ENCODE measurements at places on chromosomes 11 and 22.
A peak's percentile ranks its signal among the peaks of the same experiment; 100 is the strongest.

GRCh38 chr11:77046060-77046501 lies 11.9 kb downstream of the B3GNT6 start:
- DNase-seq, result peak; percentile 37

DNA sequence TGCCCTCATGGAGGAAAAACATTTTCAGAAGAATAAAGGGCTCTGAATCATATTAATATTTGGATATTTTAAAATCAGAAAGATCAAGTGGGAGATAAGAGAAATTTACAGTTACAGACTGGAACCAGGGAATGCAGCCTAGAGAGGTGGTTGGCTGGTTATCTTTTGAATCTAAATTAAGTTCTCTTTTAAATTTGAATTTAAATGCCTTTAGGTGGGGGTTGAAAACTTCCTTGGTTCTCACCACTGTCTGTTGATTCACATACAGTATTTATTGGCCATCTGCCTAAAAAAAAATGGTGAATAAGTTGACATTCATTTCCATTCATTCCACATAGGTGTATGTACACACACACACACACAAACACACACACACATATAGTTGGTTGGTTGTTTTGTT lies 35.7 kb upstream of the PTPRJ start:
- DNase-seq, result no peak

- no peak for DNase-seq
Observed at GRCh38 chr11:34394771-34395300, 37.0 kb upstream of the ABTB2 start.

DNA sequence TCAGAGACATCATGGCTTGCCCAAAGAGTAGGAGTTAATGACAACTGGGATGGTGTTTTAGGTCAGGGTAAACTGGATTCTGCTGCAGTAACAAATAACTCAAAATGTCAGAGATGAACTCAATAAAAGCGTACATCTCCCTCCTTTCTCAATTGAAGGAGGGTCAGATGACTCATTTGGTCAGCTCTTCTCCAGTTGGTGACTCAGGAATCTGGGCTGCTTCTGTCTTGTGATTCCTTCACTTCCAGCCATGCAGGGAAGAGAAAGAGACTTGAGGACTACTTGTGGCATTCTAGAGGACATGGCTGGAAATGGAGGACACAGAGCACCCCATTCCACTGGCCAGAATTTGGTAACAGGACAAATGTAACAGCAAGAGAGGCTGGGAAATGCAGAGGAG lies 3.2 kb upstream of the SYT13 start:
- no peak for DNase-seq

DNA sequence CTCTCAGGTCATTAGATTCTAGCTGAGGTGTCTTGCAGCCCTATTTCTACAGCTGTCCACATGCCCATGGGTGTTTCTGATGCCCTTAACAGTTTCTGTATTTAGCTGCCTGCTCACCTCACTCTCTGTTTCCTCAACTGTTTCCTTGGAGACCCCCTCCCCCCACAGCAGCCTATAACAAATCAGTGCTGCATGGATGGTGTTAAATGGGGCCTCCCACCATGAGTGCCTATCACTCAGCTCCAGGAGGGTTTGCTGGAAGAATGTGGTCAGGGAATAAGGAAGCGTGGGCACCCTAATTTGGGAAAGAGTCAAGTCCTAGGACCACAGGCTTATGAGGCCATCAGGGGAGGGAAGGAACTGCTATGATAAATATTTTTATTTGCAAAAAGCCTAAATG lies 8.6 kb downstream of the KLHL35 start:
- DNase-seq, result no peak

- peak; percentile 79 for DNase-seq
Observed at GRCh38 chr11:62612366-62613290, at the start of the genes EML3 and ROM1. Gene EML3, minus strand, starts transcription at chr11:62612775. Its CDS starts 318 bp downstream, at chr11:62612457. Gene ROM1, plus strand, starts transcription at chr11:62613257. Its CDS starts 25 bp downstream, at chr11:62613282.

DNA sequence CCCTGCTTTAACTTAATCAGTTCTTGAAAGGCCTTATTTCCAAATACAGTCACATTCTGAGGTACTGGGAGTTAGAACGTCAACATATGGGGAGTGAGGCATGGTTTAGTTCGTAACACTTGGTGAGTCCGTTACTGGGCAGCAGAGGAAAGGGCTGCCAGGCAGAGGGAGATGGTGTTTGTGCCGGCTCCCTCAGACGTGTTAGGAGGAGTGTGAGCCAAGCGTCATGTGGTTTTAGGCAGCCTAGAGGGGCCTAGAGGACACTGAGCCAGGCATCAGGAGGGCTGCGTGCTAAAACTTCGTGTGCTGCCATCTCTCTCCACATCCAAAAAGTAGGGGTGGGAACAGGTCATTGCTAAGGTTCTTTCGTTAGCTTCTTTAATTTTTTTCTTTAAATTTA lies 10.2 kb downstream of the BCR start:
- no peak for DNase-seq

DNA sequence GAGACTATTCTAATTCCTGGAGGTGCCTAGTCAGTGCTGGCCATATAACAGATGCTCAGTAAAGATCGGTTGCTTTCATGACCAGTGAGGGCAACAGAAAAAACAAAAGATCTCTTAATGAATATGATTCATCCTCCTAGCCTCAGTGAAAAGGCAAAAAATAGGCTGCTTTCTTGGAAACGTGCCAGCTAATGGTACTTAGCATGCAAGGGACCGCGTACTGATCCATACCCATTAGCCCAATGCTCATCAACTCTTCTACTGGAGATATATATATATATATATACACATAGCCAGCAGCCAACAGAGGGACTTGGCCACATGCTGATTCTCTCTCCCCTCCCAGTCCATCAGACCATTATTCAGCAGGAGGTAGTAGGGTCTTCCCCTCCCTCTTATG lies 320.4 kb downstream of the KIRREL3 start:
- DNase-seq, result no peak

GRCh38 chr11:8834379-8834778 lies 76.6 kb upstream of the AKIP1 start:
- no peak for DNase-seq

- DNase-seq, result no peak
Observed at GRCh38 chr11:93432247-93432646, 101.7 kb downstream of the DEUP1 start.

DNA sequence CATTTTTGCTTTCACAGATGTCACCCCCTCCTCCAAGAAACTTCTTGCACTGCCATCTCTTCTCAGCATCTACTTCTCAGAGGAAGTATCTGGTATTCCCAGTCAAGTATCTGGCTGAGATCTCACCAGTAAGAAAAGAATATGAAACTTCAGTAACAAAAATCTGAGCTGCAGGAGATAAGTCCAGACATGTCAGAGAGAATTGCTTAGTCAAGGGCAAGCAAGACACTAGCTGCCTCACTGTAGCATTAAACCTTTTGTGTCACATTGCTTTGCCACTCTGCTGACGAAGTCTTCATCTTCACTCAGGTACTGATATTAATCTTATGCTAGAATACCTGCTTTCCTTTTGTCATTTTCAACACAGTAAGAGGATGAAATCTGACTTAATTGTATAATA lies 70.6 kb upstream of the ZC3H12C start:
- no peak for DNase-seq

DNA sequence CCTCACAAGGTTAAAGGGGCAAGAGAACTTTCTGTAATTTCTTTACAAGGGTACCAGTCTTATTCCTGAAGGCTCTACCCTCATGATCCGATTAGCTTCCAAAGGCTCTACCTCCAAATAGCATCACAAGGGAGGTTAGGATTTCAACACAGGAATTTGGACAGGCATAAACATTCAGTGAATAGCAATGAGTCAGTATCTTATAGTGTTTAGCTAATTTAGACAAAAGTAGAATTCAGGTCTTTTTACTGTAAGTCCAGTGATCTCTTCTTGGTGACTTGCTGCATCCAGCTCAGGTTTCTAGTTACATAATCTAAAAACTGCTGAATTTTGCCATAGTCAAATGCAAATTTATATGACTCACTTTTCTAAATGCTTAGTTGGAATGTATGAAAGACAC lies 1995.6 kb upstream of the RAG2 start:
- DNase-seq, result no peak

GRCh38 chr11:134008634-134009071 lies 51.9 kb upstream of the IGSF9B start:
- DNase-seq, result no peak

DNA sequence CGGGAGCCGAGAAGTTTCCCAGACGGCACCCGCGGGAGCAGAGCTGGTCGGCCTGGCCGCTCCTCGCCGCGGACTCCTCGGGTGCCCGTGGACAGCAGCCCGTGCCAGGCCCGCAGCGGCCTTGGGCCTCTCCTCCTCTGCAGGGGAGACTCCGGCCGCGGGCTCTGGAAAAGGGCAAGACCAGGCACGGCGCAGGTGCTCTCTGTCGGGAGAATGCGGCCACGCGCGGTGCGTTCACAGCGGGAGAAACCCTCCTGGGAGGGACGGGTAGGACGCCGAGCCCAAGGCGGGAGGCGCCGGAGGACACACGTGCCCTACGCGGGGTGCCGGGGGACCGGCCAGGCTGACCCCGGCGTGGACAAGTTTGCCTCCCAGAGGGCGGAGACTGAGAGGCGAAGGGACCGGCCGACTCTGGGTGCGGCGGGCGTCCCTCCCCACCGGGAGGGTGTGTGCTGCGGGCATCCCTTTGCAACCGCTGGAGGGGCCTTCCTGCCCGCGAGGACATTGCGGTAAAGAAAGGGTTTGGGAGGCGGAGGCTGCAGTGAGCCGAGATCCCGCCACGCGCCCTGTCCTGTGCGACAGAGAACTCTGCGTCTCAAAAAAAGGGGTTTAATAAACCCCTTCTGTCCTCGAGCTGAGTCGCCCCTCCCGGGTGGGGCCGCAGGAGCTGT lies 2.3 kb downstream of the IFITM1 start:
- DNase-seq, result no peak

DNA sequence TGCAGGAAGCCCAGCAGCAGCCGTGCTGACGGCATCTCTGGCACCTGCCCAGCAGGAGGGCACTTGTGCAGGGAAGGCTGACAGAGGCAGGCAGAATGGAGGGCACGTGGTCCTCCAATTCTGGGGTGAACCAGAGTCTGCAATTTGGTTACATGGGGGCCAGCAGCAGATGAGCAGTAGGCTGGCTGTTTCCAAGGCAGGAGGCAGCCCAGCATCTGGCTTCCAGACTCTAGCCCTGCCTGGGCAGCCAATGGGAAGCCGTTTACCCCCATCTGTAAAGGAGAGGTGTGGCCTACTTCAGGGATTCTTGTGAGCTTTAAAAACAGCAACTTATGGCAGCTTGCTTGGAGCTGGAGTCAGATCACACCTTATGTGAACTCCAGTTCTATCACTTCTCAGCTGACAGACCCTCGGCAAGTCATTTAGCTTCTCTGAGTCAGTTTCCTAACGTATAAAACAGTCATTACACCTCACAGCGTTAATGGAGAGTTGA lies 27.9 kb upstream of the RASL10A start:
- no peak for DNase-seq

GRCh38 chr11:89458716-89459115 lies 32.5 kb downstream of the NOX4 start:
- no peak for DNase-seq

DNA sequence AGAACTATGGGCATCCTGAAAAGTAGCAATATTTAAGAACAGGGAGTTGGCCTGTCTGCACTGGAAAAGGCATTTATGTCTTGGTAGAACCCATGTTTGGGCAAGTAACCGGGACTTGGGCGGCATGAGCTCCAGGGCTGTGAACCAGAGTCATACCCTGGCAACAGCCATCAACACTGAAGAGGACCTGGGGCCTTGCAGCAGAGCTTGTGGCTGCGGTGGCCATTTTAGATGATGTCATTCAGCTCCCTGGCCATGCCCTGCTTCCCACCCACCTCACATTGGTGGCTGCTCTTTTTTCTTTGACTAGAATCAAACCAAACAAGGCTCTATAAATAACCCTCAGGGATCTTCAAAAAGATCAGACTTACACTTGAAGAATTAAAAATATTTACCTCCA lies 26.6 kb downstream of the EHF start:
- no peak for DNase-seq

- no peak for DNase-seq
Observed at GRCh38 chr11:14417617-14418374, 58.8 kb upstream of the RRAS2 start.

DNA sequence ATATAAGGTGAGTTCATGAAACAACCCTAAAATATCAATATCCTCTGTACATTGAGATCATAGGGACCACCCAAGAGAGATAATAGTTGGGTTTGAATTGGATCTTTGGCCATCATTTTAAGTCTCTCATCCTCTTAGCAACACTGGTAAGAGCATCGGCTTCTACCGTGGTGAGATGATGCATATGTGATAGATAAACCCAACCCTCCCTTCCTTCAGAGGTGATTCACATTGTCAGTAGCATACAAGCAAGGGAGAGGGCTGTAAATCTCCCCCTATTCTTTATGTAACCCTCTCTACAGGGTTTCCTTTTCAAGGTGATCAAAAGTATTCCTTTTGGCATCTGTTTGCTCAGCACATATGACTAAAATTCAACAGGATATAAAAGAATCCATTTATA lies 102.4 kb upstream of the MTMR2 start:
- no peak for DNase-seq

DNA sequence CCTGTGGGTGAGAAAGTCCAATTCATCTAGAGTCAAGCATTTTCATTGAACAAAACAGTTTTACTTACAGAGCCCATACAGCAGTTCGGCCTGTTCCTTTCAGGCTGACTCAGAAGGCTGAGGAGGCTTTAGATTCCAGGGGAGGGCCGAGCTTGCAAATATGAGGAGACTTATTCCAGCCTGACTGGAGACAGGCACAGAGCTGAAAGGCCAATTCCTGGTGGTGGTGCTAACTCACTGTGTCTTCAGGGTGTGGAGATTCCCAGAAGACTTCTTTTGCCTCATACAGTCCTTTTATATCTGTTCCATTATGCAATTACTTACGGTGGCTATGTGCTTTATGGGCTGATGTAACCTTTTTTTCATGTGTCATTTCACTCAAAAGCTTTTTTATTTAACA lies at the start of gene OR51E2:
OR51E2 (minus strand) TSS at position 269 of the 400 bp plus-strand sequence. CDS start 15,142 bp downstream, outside the sequence.
- DNase-seq, result no peak

GRCh38 chr11:2870460-2870859 lies 15.1 kb downstream of the CDKN1C start:
- DNase-seq, result no peak

DNA sequence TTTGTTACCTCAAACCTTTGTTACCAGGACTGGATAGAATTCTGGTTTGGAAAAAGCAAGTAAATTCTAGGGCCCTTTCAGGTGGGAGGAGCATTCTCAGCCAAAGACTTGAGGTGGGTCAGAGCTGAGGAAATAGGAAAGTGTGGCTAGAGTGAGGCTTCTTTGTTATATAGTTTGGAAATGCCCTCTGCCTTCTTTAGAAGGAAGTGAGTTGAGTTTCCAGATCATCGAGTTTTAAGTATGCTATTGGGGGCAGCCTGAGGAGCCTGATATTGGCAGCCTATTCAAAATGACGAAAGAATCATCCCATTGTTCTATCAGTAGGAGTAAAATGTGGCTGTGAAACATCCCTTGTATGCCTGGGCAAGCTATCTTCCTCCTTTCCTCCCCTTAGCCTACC lies 134.1 kb downstream of the ARHGAP42 start:
- DNase-seq, result no peak

DNA sequence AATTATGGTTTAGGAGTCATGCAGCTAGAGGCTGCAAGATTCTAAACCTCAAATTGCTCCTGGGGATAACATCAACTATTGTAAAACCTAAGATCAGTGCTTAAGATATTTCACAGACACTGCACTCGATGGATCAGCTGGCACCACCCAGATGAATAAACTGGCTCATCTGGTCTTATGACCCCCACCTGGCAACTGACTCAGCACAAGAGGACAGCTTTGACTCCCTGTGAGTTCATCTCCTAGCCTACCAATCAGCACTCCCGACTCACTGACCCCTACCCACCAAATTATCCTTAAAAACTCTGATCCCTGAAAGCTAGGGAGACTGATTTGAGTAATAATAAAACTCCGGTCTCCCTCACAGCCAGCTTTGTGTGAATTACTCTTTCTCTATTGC lies 782 bp upstream of the TTC12 start:
- no peak for DNase-seq

Measured in activated CD8-positive, alpha-beta memory T cell treated with anti-CD3 and anti-CD28 coated beads for 1 hour (primary cell).